T-helper 2 cell treated with Interferon-gamma antibody and Interleukin-4, amounts not matched to agents 100 ng/mL and 5 ng/mL, for 36 hours (primary cell): ENCODE measurements at places on chromosomes 7 and 10. TPM values are rescaled to one million over a fixed set of nuclear protein-coding genes. Genes with fewer than 3 reads are reported as not detected.

EIF5AL1 gene
- 0.11 and 0.20 TPM in 2 replicates for total RNA-seq

UCMA gene
- not detected in 2 replicates for total RNA-seq

DGKI gene
- 0.32 and 0.34 TPM in 2 replicates for total RNA-seq

SLC39A12 gene
- not detected in 2 replicates for total RNA-seq

NUDT1 gene
- 95.3 and 96.6 TPM in 2 replicates for total RNA-seq
